ENCODE measurements at places on chromosomes 3 and 15. TPM values are rescaled to one million over a fixed set of nuclear protein-coding genes. Genes with fewer than 3 reads are reported as not detected.
A peak's percentile ranks its signal among the peaks of the same experiment; 100 is the strongest.

GRCh38 chr3:99808163-99808794, 9.4 kb upstream of the CMSS1 start:
- DNase-seq, result peak; percentile 81

Gene COL8A1
- 225 TPM for total RNA-seq

- no peak for DNase-seq
Observed at GRCh38 chr3:24500806-24501205, 6.2 kb upstream of the THRB start.

Gene LIPH
- total RNA-seq, result 1.4 TPM

DNA sequence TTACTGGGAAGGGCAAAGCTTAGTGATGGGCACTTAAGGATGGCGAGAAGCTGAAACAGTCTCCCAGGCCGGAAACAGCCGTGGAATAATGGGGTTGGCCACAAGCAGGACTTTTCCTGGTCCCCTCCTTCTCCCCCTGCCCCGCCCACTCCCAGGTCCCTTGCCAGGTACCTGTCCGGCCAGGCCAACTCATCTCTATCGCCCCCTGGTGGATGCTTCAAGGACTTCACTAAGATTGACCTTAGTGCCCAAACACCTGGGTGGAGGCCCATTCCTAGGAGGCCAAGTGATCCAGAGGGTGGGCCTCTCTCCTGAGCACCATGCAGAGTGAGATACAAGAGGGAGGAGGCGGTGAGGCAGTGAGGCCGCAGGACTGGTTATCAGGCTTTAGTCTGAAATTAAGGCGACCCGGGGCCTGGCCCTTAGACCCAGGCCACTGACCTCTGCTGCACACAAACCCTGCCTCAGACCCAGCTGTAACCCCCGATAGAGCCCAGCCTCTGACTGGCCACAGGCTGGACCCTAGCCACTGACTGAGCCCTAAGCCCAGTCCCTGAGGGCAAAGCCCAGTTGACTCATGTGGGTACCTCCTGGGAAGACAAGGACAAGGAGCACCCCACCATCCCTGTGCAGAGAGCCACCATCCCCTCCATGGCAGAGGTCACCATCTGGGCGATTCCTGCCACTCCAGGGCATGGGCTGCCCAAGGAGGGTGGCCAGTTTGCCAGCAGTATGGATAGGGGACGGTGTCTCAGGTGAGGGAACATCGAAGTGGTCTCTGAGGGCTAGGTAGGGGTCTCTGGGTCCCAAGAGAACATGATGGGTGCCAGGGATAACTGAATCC, 37.6 kb downstream of the VIPR1 start:
- no peak for DNase-seq

DNA sequence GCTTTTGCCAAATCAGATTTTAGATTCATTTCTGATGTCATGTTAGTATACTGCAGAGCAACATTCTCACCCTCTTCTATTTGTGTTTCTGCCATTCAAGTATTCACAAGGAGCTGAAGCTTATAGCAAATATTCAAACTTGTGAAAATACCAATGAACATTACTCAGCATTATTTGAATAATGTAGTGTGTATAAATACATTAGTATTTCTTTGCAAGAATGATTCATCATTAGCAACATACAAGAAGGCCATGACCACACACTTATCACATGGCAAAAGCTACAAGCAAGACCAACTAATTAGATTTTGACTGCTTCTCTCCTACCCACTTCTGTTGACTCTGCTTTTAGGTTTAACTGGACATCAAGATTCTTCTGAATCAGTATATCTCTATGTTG, 124.9 kb downstream of the IGSF11 start:
- DNase-seq, result no peak

Gene PIF1
- 9.0 TPM for total RNA-seq

Gene STRIT1
- total RNA-seq, result not detected

GRCh38 chr3:150365132-150365604, 42.9 kb upstream of the TSC22D2 start:
- DNase-seq, result peak; percentile 96

Gene TLR9
- not detected for total RNA-seq

Gene ANKRD34C
- total RNA-seq, result not detected

DNA sequence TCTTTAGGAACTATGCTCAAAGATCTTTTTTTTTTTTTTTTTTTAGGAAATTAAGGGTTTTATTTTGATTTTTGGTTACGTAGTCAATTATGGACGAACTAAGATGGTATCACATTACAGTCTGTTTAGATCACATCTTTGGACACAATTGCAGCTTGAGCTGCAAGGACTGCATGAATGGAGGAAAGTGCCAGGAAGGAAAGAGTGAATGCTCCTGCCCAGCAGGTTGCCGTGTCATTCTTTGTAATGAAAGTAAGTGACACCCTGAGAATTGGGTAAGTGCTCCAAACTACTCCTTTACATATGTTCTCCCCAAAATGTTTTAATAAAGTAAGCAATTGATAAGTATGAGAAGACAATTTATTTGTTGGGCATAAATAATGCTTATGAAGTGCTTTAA, 716.5 kb upstream of the GOLIM4 start:
- DNase-seq, result no peak

Gene ZBED2
- 0.15 TPM for total RNA-seq

DNA sequence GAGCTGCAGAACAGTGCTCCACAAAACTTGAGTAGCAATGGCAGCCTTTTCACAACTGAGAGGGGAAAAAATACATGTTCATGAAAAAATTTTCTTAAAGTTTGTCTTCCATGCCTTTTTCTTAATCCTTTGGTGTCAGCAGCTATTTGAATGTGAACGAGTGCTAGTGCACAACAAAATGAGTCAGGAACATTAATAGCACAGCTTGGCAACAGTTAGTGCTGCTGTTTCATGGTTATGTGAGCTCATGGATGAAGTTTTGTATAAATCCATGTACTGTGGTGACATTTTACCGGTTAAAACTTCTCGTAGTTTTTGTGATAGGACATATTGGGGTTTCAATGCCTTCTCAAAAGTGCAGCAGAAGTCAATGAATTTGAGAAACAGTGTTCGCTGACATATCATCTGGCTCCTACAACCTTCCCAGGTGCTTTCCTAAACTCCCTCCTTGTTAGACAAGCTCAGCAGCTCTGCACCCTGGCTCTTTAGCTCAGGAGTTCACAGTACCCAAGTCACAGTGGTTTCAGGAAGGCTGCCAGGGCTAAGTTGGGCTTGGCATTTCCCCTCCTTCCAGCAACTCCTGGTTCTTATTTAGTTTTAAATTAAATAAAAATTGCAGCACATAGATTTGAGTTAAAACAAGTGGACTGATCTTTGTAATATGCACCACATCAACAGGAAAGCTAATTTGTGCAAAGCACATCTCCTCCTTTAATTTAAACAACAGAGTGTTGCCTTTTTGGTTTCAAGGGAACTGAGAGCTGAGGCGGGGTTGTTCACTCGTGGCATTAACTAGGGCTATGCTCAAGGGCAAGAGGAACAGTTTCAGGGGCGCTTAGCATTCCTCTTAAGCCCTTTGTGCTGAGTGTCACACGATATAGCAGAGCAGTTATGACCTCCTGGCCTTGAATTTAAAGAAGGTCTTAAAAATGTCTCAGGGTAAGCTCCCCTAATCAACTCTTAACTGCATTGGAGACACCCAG, 362.8 kb downstream of the CHST2 start:
- DNase-seq, result peak; percentile 42
